ENCODE measurements at places on chromosomes 1 and 21. TPM values are rescaled to one million over a fixed set of nuclear protein-coding genes. Genes with fewer than 3 reads are reported as not detected.

DNA sequence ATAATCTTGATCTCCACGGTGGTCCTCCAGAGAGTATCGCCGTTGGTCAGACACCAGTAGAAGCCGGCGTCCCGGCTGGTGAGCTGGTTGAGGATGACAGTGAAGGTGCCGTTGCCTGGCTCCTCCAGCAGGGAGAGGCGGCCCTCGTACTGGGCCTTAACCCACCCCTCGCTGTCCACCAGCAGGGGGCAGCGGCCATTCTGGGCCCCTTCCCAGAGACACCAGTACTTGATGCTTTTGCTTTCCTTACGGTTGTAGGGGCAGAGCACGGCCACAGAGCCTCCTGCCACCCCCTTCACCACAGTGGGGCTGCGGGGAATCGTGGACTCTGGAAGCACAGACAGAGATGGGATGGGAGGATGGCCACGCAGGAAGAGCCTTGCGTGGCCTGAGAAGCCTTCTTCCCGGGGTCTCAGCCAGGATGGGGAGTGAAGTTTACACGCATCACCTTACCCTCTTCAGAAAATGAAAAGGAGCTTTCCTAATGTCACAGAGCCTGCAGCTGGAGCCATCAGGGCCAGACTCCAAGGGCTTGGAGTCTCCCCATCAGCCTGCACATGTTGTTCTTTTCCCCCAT lies 10.7 kb downstream of the PIGR start:
- DNase-seq = peak; percentile 83

LDLRAP1 gene
- 14.1 TPM for total RNA-seq

DNA sequence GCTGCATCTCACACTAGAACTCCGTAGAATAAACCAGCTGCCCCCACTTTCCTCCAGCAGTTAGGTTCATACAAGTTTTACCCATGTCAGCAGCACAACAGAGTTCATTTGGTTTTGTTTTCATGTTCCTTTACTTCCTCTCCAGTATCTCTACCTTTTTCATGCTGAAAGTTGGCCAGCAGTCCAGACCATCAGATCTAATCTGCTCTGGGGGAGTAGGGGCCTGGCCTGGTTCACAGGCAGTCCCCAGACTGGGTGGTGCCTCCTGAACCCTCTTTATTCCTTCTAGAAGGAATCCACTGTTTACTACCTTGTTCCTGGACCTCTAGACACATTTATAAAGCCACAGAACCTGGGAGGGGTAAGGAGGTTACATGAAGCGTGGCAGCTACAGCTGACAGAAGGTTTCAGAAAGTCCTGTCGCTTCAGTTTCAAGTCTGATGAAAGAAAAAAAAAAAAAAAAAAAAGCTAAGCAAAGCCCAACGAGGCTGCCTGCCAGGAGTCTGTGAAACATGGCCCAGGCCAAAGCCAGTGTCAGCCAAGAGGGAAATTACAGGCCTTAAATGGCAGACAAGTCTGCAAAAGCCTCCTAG lies 184.6 kb upstream of the JUN start:
- no peak for DNase-seq

DNA sequence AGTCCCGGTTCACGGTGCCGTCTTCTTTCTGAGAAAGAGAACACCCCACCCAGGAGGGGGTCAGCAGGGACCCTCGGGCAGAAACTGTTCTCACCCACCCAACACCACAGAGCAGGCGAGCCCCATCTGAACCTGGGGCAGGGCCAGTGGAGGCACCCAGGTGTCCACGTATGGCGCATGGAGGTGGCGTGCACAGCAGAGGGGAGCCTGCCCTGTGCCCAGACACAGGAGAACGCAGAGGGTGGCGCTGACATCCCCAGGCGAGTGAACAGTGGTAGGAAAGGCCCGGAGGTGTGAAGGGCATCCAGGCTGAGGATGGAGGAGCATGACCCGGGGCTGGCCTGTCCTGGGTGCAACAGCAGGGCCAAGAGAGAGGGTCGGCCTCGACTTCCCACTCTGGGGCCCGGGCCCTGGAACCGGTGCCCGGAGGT lies 91.1 kb downstream of the STUM start:
- no peak for DNase-seq

DNA sequence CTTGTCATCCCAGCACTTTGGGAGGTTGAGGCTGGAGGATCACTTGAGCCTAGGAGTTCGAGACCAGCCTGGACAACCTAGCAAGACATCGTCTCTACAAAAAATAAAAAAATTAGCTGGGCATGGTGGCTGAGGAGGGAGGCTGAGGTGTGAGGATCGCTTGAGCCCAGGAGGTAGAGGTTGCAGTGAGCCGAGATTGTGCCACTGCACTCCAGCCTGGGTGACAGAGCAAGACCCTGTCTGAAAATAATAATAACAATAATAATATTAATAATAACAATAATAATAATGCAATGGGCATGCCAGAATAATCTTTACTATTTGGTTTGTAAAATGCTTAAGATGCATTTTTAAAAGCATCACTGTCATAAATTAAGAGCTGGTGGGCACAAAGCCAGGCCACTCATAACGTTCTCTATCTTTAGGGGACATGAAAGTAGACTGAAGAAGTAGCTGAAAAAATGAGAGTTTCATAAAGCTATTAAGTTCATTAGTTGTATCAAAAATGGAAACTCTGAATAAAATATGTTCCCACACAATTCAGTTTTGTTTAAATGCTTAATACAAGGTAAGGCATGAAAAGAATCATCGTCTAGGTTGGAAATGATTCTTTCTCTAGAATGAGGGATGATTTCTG lies 51.6 kb upstream of the ITPKB start:
- DNase-seq = no peak

GRCh38 chr1:181088079-181089016 lies at the start of gene IER5:
TSS of gene IER5 (plus strand) at chr1:181088700. CDS start at chr1:181088903, 203 bp downstream.
- DNase-seq = peak; percentile 91

DNA sequence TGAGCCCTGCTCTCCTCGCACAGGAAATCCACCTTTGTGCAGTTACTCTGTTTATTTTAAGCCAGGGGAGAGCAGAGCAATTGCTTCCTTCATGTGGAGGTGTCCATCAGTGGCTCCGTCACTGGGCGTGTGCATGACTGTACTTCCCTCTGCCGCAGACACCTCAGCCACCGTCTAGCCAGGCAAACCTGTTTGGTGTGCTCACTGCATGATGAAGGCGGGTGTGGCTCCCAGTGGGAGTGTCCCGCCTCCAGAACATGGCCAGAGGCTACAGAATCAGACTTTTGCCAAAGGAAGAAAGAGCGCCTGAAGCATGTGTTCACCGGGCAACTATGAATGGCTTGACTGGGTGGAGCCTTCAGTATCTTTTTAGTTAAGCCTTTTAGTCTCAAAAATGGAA lies 26.1 kb upstream of the LAMC2 start:
- DNase-seq = no peak

- DNase-seq = no peak
These were observed 86.2 kb upstream of the IRF2BP2 start for GRCh38 chr1:234696148-234696576.

DNA sequence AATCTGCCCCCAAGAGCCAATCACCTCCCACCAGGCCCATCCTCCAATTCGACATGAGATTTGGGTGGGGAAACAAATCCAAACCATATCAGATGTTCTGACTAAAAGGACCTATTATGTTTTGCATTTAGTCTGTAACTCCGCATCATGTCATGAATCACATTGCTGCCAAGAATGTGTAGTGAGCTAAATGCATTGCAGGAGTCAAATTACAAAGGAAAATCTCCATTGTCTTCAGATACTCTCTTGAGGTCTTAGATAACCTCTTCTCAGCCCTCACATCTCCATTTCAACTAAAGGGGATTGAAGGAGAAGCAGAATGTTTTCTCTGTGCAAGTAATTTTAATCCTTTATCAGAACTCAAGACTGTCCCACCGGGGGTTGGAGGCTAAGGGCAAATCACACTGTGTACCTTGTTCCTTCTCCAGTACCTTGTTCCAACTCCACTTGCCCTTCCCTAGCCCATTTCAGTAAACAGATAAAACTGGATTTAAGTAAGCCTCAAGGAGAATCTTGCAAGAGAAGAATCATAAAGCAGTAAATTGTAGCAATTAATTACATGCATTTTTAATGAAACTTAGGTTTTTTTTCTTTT lies 34.1 kb downstream of the EXTL2 start:
- no peak for DNase-seq

MIER1 gene
- total RNA-seq = 31.0 TPM

FAM167B gene
- total RNA-seq = 7.1 TPM

CD48 gene
- 0.37 TPM for total RNA-seq

DNA sequence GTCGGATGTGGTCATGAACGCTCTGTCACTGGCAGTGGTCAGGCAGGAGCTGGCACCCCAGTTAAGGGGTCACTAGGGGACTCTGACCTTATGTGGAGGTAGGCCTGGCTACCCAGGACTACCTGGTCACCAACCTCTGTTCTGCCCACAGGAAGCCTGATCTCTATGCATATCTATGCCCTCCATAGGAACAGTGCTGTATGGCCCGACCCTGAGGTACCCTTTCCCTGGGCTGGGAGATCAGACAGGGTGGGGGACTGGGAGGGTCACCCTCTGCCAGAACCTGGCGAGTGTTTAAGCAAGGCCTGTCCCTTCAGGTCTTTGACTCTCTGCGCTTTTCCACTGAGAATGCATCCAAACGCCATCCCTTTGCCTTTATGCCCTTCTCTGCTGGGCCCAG lies 19.0 kb downstream of the CYP4B1 start:
- no peak for DNase-seq

GRCh38 chr1:172724232-172724631 lies 65.3 kb downstream of the FASLG start:
- no peak for DNase-seq

Measured in WTC11 (cell line).